Activated naive CD4-positive, alpha-beta T cell treated with anti-CD3 and anti-CD28 coated beads for 36 hours (primary cell): ENCODE measurements at places on chromosomes 5 and 9. TPM values are rescaled to one million over a fixed set of nuclear protein-coding genes. Genes with fewer than 3 reads are reported as not detected.

DNA sequence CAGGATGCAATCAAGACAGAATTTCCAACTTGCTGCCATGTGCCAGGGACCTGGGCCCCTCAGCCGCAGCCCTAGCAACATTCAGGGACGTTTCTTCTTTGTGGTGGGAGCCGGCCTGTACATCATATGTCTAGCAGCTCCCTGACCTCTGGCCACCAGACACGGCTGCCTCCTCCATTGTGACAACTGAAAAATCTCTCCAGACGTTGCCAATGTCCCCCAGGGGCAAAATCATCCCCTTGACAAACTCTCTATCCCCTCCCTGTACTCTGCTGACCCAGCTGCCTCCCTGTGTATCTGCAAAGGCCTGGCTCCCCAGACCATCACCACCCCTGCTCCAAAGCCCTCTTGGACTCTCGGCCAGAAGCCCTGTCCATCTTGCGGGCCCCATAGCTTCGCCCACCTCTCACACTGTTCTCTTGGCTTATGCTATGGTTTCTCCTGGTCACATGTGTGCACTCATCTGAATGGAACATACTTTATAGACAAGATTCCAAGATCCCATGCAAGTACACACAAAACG, 40.8 kb downstream of the BICD2 start:
- no peak for DNase-seq

DNA sequence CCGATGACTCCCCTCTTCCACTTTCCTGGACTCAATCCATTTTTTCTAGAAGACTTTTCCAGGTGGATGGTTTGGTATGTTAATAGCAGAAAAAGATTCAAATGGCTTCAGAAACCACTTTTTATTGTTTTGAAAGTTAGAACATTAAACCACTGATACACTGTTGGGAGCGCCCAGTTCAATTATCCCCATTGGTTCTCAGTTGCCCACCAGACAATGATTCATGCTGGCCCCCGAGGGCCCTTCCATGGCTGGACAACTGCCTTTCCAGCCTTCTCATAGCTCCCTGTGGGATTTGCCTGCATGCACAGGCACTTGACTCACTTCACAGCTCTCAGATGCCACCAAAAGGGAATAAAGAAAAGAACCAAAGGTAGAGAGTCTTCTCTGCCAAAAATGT, 21.3 kb upstream of the ANKRD34B start:
- DNase-seq, result no peak

GRCh38 chr9:7318920-7319319, 480.7 kb downstream of the DMAC1 start:
- no peak for DNase-seq

- DNase-seq, result no peak
Measured at GRCh38 chr9:70529377-70529776, 114.9 kb upstream of the KLF9 start.

GRCh38 chr5:158809936-158810335, 289.8 kb downstream of the EBF1 start:
- DNase-seq, result no peak

SMIM23 gene
- not detected for total RNA-seq

TMEM167A gene
- 58.8 TPM for total RNA-seq

DNA sequence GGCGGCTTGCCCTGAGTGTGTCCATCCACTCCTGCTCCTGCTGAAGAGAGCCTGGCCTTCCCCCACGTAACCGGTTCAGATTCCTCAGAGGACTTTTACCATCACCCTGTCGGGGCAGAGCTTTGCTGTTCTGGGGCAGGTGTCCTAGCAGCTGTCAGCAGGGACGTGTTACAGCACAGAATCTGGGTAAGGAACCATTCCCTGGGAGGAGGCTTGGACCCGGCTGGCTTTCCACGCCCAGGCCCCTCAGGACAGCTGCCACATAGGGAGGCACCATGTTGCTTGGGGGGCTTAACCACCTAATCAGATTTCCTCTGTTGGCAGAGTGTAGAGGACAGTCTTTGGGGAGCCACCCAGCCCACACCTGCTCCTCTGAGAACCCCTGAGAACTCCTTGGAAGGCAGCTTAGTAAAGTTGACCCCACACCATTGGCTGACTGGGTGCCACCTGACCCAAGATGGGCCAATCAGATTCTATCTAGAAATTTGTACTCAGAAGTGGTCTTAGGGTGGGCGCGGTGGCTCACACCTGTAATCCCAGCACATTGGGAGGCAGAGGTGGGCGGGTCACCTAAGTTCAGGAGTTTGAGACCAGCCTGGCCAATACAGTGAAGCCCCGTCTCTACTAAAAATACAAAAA, 23.3 kb upstream of the EEIG1 start:
- DNase-seq, result no peak

FBLL1 gene
- 0.21 TPM for total RNA-seq

PCDHA2 gene
- total RNA-seq, result not detected

DNA sequence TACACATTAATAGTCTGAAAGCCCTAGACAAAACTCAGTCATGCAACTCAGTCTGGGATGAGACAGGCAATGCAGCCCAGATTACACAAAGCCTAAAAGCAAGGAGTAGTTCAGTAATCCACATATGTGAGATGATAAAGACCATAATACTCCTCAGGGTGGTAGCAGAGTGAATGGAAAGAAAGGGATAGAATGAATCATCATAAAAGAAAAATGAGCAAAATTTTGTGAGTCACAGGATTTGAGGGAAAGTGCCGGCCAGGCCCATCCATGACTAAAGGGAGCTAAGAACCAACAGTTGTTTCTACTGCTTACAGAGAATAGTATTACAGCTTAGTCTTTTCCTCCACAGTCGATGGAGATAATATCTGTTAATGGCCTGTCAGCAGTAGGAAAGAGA, 90.0 kb upstream of the POU5F2 start:
- no peak for DNase-seq

STK32A gene
- not detected for total RNA-seq

GRCh38 chr5:7886849-7887475, 18.0 kb downstream of the MTRR start:
- DNase-seq, result no peak

GRCh38 chr5:106303911-106304310, 1366.8 kb downstream of the EFNA5 start:
- DNase-seq, result no peak

DOCK8 gene
- total RNA-seq, result 110 TPM

DNA sequence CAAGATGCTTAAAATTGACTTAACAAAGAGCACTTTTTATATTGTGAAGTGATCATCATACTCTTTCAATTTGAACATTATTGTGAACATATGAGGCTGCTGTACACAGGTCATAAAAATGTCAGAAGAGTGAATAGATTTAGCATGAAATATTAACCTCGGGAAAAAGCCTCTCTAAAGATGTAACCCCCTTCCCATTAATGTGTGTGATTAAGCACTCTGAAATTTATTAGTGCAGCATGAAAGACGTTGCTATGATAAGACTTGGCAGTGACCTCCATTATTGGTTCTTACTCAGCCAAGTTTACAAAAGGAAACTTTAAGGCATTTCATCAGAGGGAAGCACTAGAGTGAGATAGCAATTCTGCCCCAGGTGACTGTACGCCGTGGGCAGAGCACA, 326.5 kb downstream of the NTRK2 start:
- no peak for DNase-seq

ZNF608 gene
- total RNA-seq, result not detected

ANKRD31 gene
- 0.35 TPM for total RNA-seq

- DNase-seq, result no peak
Measured at GRCh38 chr5:50863534-50864170, 197.2 kb downstream of the PARP8 start.

DNA sequence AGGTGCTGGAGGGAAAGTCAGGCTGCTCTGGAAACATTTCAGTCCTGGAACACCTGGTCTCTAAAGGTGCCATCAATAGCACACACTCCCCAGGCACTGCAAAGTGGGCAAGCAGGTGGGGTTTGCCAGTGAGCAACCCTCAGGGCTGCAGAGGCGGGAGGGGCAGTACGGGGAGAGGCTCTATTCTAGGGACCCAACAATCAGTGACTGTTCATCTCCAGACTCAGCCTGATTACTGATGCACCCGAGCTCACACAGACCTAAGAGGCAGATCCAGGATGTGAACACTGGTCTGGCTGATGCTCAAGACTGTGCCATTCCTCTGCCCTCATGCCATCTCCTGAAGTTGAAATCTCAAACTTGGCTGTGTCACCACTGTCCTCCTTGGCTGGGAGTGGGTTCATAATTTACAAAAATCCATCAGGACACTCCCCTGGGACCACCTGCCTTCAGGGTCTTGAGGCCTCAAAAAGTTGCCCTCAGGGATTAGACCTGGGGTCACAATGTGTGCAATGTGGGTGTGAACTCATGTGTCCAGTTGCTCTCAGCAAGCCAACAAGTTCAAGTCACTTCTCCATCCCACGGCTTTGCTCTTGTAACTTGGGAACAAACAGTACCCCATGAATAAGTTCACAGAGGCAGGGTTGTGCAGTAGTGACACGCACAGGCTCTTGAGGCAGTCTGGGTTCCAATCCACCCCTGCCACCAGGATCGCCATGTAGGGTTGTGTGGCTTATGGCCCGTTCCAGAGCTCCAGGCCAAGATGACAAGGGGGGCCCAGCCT, 19.9 kb upstream of the KCNMB1 start:
- no peak for DNase-seq

- DNase-seq, result no peak
Measured at GRCh38 chr5:167998148-167998767, 293.2 kb upstream of the WWC1 start.

ACSL6 gene
- 2.4 TPM for total RNA-seq

DNA sequence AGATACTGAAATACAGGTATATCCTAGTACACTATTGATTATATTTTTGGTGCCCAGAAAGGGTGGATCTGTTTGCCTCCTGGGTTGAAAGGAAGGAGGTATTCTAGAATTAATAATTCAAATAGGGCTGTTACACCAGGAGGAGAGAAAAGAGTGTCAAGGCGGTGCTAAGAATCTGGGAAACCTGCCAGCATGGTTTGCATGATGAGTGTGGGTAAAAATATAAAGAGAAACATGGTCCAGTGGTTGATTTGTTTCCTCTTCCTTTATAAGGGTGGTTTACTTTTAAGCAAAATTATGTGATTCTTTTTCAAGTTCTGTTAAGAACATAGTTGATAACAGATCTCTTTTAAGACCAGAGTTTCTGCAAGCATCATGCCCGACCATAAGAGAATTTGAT, 69.4 kb upstream of the NFIB start:
- DNase-seq, result no peak

- no peak for DNase-seq
Measured at GRCh38 chr9:76692458-76693129, 71.6 kb upstream of the PCA3 start.

DNA sequence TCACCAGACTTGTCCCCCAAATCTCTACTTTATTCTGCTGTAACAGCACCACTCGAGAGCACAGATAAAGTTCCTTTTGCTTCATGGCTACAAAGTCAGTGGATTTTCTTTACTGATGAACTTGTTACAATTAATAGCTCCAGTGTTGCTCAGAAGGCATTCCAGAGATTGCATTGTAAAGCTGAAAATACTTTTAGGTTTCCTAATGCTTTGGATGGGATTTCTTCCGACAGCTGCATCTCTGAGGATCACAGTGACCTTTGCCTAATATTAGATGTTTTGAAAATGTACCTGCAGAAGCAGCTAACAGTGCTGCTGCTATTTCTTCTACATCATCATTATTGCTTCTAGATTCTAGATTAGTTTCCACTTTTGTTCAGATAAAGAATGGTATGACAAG, 58.8 kb upstream of the TMEM171 start:
- DNase-seq, result no peak

DNA sequence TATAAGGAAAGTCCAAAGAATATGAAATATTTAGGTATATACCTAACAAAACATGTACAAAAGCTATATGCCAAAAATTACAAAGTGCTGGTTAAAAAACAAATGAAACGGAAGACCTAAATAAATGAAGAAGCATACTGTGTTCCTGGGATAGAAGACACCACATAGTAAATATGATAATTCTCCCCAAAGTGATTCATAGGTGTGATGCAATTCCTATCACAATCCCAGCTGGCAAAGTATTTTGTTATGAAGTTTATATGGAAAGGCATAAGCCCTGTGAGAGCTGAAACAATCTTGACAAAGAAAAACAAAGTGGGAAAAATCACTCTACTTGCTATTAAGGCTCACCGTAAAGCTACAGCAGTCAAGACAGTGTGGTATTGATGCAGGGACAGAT, 2.6 kb upstream of the SMIM23 start:
- no peak for DNase-seq

NR2F1-AS1 gene
- not detected for total RNA-seq

FCN2 gene
- total RNA-seq, result not detected

CAVIN4 gene
- not detected for total RNA-seq

GRCh38 chr9:130634191-130634768, 30.1 kb upstream of the PRDM12 start:
- no peak for DNase-seq
